ENCODE measurements at places on chromosomes 4 and X. TPM values are rescaled to one million over a fixed set of nuclear protein-coding genes. Genes with fewer than 3 reads are reported as not detected.

The TKTL2 gene
- not detected for total RNA-seq

The DCLK2 gene
- not detected for total RNA-seq

GRCh38 chr4:114694770-114695169 lies 96.2 kb downstream of the UGT8 start:
- no peak for DNase-seq
- H3K36me3 ChIP-seq: no peaks in the 10 kb centered on the region
- H3K4me1 ChIP-seq: no peaks in the 10 kb centered on the region
- no peak overlapping the region for H3K4me3 ChIP-seq

DNA sequence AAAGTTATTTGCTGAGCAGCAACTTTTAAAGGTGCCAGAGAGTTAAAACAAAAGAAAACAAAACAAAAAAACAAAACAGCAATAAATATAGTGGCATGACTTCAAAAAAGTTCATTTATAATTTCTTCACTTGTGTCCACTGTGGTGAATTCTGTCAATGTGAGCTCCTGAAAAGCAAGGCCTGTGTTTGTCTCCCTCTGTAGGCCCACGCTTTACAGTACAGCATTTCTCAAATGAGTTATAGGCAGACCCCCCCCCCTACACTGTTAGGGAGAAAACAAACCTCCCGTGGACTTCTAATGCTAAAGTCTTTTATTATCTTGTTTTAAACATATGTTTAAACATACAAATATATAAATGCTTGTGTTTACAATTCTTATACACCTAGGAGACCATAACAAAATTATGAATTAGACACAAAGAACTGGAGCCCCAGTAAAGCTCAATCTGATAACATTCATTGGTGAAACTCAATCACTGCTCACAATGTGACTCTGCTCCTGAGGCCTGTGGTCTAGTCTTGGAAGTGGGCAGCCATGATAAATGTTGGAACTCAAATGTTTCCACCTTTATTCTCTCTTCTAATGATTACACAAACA lies 47.0 kb upstream of the SCOC start:
- DNase-seq: no peak
- no peak overlapping the region for H3K27ac ChIP-seq
- peaks cover 6% of the 10 kb centered on the region for H3K27me3 ChIP-seq
- H3K36me3 ChIP-seq: peaks cover 3% of the 10 kb centered on the region

- DNase-seq: no peak
- no peak overlapping the region for H3K4me3 ChIP-seq
- no peaks in the 10 kb centered on the region for H3K4me1 ChIP-seq
- H3K36me3 ChIP-seq: no peaks in the 10 kb centered on the region
- no peaks in the 10 kb centered on the region for H3K27me3 ChIP-seq
- H3K27ac ChIP-seq: no peak overlapping the region
Measured at GRCh38 chr4:156578005-156578404, 393.6 kb downstream of the PDGFC start.

GRCh38 chr4:159271856-159272255 lies 169.0 kb downstream of the RAPGEF2 start:
- peaks cover 2% of the 10 kb centered on the region for H3K4me1 ChIP-seq
- no peak overlapping the region for H3K4me3 ChIP-seq
- no peak for DNase-seq
- H3K27ac ChIP-seq: no peak overlapping the region
- H3K27me3 ChIP-seq: no peaks in the 10 kb centered on the region

The MID2 gene
- 10.2 TPM for total RNA-seq

- H3K27me3 ChIP-seq: peaks cover 4% of the 10 kb centered on the region
- no peak overlapping the region for H3K4me3 ChIP-seq
- peaks cover 9% of the 10 kb centered on the region for H3K36me3 ChIP-seq
Measured at GRCh38 chr4:107970063-107970798, 19.5 kb upstream of the HADH start.

The BANK1 gene
- 0.72 TPM for total RNA-seq

- no peaks in the 10 kb centered on the region for H3K27me3 ChIP-seq
- no peak overlapping the region for H3K27ac ChIP-seq
- no peak for DNase-seq
- H3K4me3 ChIP-seq: no peak overlapping the region
Measured at GRCh38 chrX:151745651-151746050, 11.1 kb downstream of the CNGA2 start.

GRCh38 chr4:98838977-98839618 lies 89.8 kb downstream of the EIF4E start:
- no peak overlapping the region for H3K27ac ChIP-seq
- peaks cover 5% of the 10 kb centered on the region for H3K36me3 ChIP-seq

- peaks cover 56% of the 10 kb centered on the region for H3K36me3 ChIP-seq
- no peaks in the 10 kb centered on the region for H3K27me3 ChIP-seq
- H3K4me1 ChIP-seq: peaks cover 48% of the 10 kb centered on the region
- H3K27ac ChIP-seq: no peak overlapping the region
Measured at GRCh38 chr4:38132843-38133662, 172.9 kb downstream of the PTTG2 start.

The PSAPL1 gene
- total RNA-seq: not detected

- peak overlapping the region; percentile 25 for H3K27ac ChIP-seq
- H3K4me1 ChIP-seq: peaks cover 2% of the 10 kb centered on the region
- no peaks in the 10 kb centered on the region for H3K36me3 ChIP-seq
- no peak for DNase-seq
Measured at GRCh38 chrX:39911278-39911897, 186.4 kb downstream of the BCOR start.

DNA sequence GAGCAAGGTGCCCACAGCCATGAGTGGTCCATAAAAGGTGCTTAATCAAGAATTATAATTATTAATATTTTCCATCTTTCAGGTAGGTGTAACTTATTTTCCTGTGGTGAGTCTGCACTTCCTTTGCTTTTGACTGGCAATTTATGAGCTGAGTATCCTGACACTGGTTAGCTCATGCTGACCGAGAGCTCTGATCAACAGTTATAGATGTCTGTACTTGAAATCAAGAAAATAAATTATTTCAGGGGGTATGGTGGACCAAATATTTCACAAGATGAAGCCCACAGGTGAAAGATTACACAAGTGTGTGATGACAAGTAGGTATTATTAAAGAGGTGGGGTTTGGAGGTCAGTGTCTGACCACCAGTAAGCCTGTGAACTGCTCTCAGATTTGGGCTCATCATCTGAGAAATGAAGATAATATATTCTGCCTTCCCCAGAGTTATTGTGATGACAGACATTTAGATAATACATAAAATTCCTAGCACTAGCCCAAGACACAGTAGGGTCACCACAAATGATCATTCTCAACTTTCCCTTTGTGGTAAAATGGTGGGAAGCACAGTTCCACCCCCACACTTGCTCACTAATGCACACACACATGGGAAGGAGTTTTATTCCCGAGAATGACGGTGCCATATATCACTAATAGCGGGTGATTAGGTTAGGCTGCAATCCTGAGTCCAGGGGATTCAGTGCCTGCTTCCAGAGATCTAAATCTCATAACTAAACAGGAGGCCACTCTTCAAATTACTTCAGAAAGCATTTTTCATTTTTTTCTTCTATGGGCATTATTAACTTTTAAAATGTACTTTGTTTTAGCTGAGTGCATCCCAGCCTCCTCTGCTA lies 34.0 kb upstream of the PACRGL start:
- peaks cover 18% of the 10 kb centered on the region for H3K27me3 ChIP-seq
- no peaks in the 10 kb centered on the region for H3K36me3 ChIP-seq
- peaks cover 12% of the 10 kb centered on the region for H3K4me1 ChIP-seq
- no peak for DNase-seq
- no peak overlapping the region for H3K4me3 ChIP-seq

GRCh38 chr4:95124906-95125504 lies 367.2 kb downstream of the BMPR1B start:
- H3K27me3 ChIP-seq: peaks cover 7% of the 10 kb centered on the region
- H3K27ac ChIP-seq: no peak overlapping the region
- H3K4me1 ChIP-seq: no peaks in the 10 kb centered on the region
- no peak overlapping the region for H3K4me3 ChIP-seq

The DMRTC1 gene
- total RNA-seq: 0.31 TPM

All from activated naive CD8-positive, alpha-beta T cell treated with anti-CD3 and anti-CD28 coated beads, Interleukin-2, amount 10 ng/mL, durations not matched to agents 7 days and 5 days (primary cell).